DMS53 (cell line): ENCODE measurements at places on chromosomes 5 and 9.

DNA sequence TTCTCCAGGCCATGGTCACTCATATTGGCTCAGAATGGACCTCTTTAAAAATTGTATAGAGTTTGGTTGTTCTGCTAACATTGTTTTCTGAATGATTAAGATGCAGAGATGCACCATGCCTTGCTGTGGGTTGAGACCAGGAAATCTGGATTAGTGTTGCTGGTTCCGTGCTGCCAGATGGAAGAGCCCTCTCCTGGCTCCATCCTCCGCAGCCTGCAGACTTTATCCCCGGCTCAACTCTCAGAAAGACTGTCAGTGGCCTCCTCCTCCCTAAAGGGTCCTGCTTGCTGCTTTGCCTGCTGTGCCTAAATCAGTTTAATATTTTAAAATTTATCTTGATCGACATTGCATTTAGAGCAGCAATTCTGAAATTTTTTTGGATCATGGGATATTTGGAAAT, 196.7 kb downstream of the TENT4A start:
- no peak for DNase-seq

- DNase-seq = no peak
Observed at GRCh38 chr5:27590503-27590902, 552.1 kb upstream of the CDH9 start.

GRCh38 chr5:61617995-61618525, 286.0 kb downstream of the ZSWIM6 start:
- no peak for DNase-seq

DNA sequence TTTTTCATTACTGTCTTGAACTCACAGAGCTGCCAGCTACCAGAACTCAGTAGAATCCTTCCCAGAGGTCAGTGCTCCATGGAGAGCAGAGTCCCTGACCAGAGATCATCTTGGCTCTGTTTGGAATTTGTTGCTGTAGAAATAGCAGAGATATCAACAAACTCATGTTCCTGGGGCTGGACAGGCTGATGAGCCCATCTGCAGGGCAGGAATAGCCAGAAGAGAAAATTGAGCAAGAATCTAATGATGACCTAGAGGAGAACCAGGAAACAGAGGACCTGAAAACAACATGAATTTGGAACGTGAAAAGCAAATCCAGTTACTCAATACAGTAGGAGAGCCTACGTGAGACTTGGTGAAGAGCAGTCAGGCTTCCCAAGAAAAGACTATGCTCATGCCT, 437.8 kb downstream of the PLK2 start:
- no peak for DNase-seq

- DNase-seq = no peak
Observed at GRCh38 chr5:149294872-149295829, 23.5 kb downstream of the AFAP1L1 start.

- peak; percentile 13 for DNase-seq
Observed at GRCh38 chr9:84068872-84069271, 88.3 kb downstream of the RMI1 start.

- DNase-seq = peak; percentile 88
Observed at GRCh38 chr9:25964239-25964638, 286.0 kb upstream of the TUSC1 start.

DNA sequence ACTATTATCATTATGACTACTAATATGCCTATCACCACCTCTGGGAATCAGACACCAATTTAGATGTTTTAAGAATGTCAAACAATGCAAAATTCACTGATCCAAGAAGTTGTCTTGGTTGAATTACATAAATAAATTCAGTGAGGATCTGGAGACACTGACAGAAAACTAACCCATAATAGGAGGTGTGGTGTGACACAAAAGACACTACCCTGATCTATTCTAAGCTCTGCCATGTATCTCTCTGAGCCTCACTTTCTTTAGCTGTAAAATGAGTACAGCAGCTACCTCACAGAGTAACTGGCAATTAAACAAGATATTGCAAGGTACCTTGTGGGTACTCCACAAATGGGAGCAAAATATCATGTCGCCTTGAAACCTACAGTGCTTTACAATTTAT, 7.5 kb downstream of the CDK5RAP2 start:
- no peak for DNase-seq

GRCh38 chr5:56466136-56466816, 233.1 kb upstream of the ANKRD55 start:
- DNase-seq = no peak

- no peak for DNase-seq
Observed at GRCh38 chr5:14413331-14413750, 168.3 kb upstream of the OTULINL start.

- DNase-seq = peak; percentile 64
Observed at GRCh38 chr9:115008536-115009270, 78.3 kb upstream of the TNFSF8 start.

DNA sequence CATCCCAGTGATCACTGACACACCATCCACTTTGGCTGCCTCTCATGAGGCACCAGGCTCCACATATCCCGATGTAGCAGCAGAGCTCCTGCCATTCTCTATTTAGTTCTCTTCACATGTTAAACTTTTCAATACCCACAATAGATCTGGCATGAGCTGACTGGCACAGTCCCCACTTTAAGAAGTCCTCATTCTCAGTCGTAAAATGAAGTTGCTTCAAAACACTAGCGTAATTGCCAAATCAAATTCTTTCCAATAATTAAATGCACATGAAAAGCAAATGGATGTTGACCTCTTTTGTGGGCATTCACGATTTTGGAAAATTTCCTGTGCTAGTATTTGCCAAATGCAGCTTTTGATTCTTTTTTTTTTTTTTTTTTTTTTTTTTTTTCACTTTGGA, 32.4 kb downstream of the HAPLN1 start:
- no peak for DNase-seq

- DNase-seq = no peak
Observed at GRCh38 chr9:122875523-122875922, 29.6 kb downstream of the RC3H2 start.

- DNase-seq = no peak
Observed at GRCh38 chr5:135194573-135195269, 160.7 kb upstream of the PITX1 start.

GRCh38 chr9:90991953-90992352, 190.3 kb downstream of the SYK start:
- DNase-seq = no peak

GRCh38 chr9:28714188-28714587, 1140.9 kb upstream of the C9orf72 start:
- DNase-seq = no peak

DNA sequence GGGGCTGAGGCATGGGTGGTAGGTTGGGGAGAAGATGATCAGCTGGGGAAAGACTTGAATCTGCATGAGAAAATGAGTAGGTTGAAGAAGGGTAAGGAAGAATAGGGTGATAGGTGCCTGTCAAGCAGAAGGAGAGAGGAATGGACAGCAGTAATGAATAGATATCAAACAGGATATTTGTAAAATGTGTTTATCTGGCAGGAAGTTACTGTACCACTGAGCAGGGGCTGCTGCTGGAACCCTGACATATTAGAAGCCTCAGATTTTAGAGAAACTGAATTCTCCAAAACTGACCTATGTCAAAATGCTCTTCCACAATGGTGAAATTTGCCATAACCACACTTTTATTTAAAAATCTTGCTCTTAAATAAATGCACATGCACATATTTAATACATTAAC, 41.0 kb downstream of the CCDC192 start:
- no peak for DNase-seq

- DNase-seq = no peak
Observed at GRCh38 chr5:54103871-54104270, 206.5 kb downstream of the ARL15 start.

GRCh38 chr5:171745602-171746001, 40.0 kb upstream of the SMIM23 start:
- no peak for DNase-seq

DNA sequence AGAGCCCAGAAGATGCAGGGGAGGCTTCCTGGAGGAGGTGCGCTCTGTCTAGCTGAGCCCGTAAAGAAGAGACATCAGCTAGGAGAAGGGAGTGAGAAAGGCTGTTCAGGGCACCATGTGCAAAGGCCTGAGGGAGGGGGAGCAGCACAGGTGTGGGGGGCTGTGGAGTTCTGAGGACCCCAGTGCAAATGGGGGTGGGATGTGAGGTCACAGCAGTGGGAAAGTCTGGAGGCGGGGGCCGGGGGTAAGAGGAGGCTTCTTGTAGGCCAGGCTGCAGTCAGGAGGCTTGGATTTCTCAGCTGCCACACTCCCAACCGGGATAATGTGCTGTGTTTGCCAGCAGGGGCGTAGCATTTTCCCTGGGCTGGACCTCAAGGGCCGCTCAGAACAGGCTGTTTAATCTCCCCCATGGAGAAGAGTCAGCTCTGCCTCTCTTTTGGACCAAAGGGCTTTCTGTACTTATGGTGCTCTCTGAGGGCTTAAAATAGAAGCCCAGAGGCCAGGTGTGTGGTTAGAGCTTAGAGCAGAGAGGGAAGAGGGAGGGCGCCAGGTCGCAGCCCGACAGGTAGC, 5.7 kb downstream of the NEURL1B start:
- peak; percentile 98 for DNase-seq

DNA sequence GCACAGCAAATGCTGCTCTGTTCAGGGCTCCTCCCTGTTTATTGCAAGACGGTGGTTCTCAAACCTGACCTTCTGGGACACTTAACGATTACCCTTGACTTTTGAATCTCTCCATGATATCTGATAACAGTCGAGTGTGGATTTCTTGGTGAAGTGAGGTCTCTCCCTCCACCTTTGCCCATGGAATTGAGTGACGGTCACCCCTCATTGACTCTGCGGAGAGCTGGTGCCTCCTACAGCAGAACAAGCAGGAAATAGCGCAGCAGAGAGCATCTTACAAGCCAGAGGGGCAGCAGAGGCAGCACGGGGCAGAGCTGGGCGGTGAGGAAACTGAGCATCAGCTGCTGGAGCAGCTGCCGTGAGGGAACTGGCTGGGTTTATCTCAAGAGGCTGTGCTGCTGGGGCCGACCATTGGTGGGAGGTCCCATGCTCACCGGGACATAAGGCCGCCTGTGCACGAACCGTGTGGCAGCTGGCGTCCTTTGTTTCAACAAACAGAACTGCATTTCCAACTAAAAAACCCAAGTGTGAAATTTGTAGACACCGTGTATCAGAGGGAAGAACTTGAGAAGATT, 189.8 kb downstream of the MTRR start:
- DNase-seq = no peak

DNA sequence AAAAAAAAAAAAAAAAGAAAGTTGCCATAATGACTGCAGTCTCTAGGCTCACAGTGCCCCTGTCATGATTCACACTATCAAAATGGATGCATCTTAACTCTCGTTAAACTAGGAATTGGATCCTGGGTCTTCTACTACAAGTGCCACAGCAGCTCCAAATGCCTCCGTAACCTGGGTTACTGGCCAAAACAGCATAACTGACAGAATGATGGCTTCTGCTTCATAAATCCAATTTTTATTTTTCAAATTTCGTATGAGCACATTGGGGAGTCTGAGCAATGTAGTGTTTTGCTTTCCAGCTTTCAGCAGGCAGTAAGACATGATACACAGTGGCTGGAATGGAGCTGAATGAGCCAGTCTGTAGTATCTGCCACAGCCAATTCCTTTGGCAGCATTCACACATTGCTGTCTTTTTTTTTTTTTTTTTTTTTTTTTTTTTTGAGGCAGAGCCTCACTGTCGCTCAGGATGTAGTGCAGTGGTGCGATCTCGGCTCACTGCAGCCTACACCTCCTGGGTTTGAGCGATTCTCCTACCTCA, 36.0 kb upstream of the NPM1 start:
- no peak for DNase-seq

DNA sequence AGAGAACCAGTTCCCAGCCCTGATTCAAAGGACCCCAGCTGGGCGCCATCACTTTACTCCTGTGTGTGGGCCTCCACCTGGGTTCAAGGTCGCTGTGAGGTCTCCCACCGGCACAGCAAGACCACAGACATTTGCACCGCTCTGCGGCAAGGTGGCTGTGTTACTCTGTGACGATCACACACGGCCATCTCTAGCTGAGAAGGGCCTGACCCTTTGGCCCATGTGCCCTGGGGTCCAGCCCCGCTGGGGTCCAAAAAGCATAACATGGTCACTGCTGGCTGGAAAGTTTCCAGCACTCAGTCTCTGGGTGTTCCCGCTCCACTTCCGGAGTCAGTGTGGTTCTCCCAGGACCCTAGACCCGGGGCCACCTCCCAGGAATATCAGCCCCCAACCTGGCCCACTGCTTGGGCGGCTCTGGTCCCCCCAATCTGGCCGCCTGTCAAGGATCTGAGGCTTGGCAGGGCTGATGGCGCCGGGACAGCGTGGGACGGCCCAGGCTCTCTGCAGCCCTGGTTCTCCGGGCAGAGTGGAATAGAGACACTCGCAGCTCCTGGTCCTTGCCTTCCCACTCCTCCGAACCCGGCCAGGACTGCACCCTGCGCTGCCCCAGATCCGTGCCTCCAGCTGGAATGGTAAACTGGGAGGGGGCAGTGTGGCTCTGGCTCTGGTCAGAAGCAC, 3.9 kb upstream of the LMX1B start:
- no peak for DNase-seq

DNA sequence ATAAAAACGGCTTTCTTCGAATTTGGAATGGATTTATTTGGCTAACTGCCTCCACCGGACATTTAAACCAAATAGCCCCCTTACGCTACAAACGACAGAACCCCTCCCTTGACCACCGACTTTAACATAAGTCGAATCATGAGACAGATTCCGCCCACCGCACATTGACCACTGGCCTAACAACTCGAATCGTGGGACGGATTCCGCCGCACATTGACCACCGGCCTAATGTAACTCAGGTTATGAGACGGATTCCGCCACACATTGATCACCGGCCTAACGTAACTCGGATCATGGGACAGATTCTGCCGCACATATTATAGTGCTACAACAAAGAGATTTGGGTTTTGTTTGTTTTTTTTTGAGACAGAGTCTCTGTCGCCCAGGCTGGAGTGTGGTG, 2.7 kb upstream of the LCN9 start:
- DNase-seq = no peak

DNA sequence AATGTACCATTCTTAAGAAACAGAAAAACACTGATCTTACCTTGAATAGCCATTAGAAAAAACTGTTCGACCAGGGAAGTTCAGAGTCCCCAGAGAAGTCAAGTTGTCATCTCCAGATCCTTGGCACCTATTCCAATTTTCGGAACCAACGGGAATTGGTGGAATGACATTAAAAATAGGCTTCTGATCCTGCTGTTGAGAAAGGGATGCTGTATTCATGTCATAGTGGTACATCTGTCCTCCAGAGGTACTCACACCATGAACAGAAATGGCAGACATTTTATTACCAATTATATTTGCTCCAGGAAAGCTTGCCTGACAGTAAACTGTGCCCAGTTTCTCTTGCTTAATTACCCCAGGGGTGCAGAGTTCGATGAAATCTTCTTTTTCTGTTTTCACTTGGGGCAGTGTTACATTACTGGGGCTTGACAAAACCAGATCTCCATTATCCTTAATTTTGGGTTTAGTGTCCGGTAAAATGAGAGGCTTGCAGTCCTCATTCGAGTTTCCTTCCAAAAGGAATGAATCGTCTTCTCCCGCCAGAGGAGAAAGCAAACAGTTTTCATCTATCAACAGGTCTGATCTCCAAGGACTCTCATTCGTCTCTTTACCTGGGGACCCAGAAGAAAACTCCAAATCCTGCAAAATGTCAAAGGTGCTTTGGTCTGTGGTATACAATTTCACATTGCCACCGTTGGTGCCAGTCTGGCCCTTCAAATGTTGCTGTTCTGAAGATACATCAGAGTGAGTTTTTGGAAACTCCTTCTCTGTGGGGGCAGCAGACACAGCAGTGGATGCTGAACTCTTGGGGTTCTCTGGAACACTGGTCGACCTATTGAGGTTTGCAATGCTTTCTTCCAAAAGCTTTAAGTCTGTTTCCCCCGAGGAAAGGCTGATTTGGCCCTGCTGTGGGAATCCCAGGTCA, 3.6 kb downstream of the NR3C1 start:
- no peak for DNase-seq
